Activated CD8-positive, alpha-beta T cell treated with anti-CD3 and anti-CD28 coated beads for 36 hours (primary cell): ENCODE measurements at places on chromosomes 4 and X. TPM values are rescaled to one million over a fixed set of nuclear protein-coding genes. Genes with fewer than 3 reads are reported as not detected.

GRCh38 chr4:107843391-107843790 is 18.7 kb downstream of the SGMS2 start:
- DNase-seq: no peak

GRCh38 chr4:113513382-113513781 is 248.2 kb downstream of the CAMK2D start:
- no peak for DNase-seq

DNA sequence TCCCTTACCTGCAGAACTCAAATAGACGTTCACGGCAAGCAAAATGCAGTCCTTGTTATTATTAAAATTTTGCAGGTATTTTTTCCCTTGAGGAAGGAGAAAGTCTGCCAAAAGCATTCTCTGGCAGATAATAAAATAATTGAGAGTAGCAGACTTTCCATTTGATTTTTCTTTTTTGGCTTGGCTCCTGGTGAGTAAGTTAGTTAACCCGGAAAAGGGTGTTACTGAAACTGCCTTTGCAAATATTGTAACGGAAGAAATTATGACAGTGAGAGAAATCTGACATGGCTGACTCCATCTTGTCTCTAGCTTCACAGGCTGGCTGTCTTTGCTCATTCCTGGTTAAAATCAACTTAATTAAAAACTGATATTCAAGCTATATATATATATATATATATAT is 100.5 kb downstream of the GPR143 start:
- no peak for DNase-seq

DNA sequence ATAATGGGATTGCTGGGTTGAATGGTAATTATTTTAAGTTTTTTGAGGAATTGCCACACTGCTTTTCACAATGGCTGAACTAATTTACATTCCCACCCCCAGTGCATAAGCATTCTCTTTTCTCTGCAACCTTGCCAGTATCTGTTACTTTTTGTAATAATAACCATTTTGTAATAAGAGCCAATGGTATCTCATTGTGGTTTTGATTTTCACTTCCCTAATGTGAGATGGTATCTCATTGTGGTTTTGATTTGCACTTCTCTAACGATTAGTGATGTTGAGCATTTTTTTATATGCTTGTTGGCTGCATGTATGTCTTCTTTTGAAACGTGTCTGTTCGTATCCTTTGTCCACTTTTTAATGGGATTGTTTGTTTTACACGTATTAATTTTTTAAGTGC is 213.1 kb upstream of the HDX start:
- no peak for DNase-seq

DNA sequence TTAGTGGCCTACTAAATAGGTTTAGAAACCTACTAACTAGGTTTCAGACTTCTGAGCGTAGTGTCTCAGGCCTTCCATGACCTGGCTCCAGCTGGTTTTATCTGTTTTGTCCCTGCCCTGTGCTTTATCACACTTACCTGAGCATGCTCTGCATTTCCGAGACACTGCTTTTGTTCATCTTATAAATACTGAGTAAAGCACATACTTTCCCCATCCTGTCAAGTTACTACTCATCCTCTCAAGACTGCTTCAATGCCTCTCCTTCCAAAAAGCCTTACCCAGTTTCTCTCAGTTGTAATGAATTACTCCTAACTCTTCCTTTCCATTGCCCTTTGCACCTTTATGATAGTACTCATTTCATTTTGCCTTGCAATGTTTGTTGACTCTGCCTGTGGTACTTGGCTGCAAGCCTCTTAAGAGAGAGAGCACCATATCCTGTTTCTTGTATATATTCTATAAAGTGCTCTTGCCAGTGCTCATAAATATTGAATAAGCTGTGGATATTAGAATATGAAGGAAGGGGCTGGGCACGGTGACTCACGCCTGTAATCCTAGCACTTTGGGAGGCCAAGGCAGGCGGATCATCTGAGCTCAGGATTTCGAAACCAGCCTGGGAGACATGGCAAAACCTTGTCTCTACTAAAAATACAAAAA is 34.4 kb downstream of the SLAIN2 start:
- no peak for DNase-seq

GRCh38 chr4:43816116-43816515 is 632.5 kb downstream of the KCTD8 start:
- DNase-seq: no peak

DNA sequence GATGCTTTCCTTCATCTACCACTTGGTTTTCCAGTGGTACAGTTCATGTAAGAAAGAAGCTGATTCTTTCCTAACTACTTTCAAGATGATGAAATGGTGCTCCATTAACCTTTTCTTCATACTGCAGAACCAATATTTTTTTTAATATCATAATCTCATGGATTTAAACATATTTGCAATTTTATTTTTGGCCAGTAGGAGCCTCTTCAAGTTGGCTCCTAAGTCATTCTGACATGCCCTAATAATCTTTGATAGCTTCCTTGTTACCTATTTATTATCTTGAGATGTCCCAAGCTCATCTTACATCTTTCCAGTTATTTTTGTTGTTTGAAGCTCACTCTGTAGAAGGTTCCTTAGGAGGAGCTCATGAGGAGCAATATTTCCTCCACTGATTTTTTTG is 170.2 kb downstream of the APBB2 start:
- DNase-seq: no peak

DNA sequence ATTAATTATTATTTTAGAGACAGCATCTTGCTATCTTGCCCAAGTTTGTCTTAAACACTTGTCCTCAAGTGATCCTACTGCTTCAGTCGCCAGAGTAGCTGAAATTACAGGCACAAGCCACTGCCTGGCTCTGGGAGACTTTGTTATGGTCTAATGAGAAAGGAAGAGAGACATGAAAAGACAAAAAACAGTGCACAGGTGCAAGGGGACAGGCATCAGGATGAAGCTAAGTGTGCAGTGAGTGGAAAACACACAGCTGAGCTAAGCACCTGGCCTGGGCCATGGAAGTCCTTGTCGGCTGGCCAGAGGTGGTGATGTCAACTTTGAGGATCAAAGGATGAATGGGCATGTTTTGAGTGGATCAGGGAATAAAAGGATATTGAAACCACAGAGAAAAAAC is 102.7 kb downstream of the HS3ST1 start:
- no peak for DNase-seq

- DNase-seq: no peak
Measured at GRCh38 chr4:48664938-48665337, 115.1 kb downstream of the FRYL start.

DNA sequence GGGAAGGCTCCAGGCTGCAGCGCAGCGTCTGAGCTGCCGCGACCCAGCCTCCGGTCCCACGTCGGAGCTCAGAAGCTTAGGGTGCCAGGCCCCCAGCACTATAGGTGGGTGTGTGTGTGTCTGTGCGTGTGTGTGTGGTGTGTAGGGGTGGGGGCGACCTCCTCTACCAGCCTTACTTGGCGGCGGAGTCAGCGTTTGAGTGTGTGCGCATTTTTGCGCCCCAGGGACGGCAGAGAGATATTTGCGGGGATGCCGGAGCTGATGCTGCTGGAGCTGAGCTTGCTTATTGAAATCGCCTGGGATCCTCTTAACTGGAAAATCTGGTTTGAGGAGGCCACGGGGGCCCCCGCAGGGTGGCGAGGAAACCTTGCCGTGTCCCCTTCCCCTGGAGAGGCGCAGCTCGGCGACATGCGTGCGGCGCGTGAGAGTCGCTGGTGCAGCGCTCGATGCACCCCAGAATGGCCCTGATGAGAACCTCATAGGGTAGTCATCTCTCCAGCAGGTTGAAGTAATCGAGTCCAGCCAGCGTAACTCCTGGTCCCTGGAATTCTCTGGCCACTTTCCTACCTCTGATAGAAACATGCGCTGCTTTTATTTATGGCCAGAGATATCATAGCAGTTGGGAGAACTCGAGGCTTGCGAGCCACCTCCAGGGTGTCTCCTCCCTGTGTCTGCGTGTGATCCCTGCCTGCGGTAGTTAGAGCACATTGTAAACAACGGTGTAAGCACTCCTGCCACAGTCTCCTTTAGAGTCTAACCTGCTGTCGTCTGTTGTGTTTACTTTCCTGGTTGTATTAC is 2.7 kb downstream of the ADGRL3 start:
- DNase-seq: no peak

- no peak for DNase-seq
Measured at GRCh38 chrX:42096265-42096920, 173.0 kb upstream of the CASK start.

GRCh38 chrX:17597836-17598439 is 139.4 kb upstream of the SCML1 start:
- no peak for DNase-seq

GRCh38 chr4:158131027-158131426 is 41.8 kb downstream of the GASK1B start:
- DNase-seq: no peak

DNA sequence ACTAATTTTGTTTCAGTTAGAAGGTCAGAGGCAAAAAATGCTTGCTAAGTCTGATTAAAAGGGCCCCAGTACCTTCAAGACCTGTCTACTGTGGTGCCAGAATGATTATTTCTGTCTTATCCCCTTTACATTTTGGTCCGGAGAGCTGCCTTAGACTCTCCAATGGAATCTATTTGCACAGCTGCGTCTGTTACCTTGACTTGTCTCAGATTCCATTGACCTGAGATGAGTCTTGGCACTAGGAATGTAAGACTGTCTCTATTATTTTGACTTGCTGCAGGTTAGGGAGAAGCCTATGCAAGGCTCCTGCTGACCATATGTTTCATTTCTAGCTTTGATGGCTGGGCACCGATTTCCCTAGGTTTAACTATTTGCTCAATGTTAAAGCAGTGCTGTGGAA is 457.6 kb downstream of the KCTD8 start:
- no peak for DNase-seq

DNA sequence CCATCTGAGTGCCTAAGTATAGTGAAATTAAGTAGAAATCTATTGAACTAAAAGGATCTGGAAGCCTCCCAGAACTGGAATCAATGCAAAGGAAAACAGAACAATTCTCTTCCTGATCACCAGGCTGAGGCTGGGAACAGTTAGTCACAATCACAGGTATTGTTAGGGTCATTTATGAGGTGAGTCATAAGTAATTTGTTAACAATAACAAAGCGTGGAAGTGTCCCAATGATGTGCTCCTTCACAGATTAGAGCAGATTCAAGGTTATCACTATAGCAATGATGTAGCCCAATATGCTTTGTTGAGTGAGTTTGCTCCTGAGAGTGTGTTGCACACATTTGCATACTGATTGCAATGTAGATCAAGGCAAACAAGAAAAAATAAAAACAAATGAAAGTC is 228.1 kb downstream of the ZNF674 start:
- DNase-seq: no peak

GRCh38 chrX:2691543-2692220 is 587 bp downstream of the CD99 start:
- peak; percentile 48 for DNase-seq

- no peak for DNase-seq
Measured at GRCh38 chrX:118853596-118853995, 30.0 kb downstream of the ZCCHC12 start.

- DNase-seq: no peak
Measured at GRCh38 chr4:186116697-186117096, 12.2 kb downstream of the FAM149A start.

The MMRN1 gene
- not detected for total RNA-seq

The USP26 gene
- total RNA-seq: not detected

The FAM9C gene
- not detected for total RNA-seq

The SPARCL1 gene
- not detected for total RNA-seq

The PARM1 gene
- total RNA-seq: 0.07 TPM

The NOX1 gene
- total RNA-seq: not detected

The RIBC1 gene
- 0.63 TPM for total RNA-seq

The ZAR1 gene
- not detected for total RNA-seq

The SLC2A9 gene
- 0.54 TPM for total RNA-seq
